T follicular helper cell (primary cell): ENCODE measurements at places on chromosomes 2 and 18.

DNA sequence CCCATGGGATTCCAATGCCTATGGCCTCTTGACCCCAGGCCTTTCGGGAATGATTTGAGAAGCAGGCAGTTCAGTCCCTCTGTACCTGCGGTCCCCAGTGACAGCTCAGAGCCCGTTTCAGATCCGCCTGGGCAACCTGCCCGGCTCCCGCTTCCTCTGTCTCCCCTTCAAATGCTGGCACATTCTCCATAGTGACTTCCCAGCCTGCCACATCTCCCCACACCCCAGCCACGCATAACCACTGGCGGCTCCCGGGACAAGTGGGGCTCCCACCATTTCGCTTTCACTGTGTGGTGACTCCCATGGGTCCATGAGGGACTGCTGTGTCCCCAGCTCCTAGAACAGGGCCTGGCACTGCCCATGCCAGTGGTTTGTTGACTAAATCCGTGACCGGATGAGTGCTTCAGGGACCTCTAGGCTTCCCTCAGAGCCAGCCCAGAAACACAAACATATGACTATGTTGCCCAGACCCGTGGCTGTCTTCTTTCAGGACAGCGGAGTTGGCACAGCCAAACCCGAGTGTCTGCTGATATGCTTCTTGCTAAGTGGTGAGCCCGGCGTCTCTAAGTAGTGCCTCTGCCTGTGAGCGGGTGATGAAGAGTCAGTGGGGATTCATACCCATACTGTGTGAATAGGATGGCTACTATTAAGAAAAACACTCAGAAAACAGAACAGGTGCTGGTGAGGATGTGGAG, 91.2 kb downstream of the GLI2 start:
- DNase-seq, result no peak

DNA sequence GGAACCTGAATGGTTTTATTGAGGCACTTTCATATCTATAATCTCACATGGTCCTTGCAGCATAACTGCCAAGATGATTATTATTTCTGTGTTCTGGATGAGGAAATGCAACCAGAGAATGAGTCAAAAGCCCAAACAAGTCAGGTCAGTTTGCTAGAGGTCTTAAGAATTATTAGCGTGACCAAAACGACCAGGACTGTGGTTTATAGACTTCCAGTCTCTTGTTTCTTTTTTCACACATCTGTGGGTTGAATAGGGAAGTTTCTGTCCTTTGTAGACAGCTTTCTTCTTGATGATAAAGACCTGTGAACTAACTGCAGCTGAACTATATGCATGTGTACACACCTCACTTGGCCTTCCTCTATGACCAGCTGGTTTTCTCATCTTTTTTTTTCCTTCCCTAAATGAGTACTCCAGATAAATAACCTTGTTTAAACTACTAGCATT, 13.9 kb downstream of the ADAM23 start:
- DNase-seq, result no peak

DNA sequence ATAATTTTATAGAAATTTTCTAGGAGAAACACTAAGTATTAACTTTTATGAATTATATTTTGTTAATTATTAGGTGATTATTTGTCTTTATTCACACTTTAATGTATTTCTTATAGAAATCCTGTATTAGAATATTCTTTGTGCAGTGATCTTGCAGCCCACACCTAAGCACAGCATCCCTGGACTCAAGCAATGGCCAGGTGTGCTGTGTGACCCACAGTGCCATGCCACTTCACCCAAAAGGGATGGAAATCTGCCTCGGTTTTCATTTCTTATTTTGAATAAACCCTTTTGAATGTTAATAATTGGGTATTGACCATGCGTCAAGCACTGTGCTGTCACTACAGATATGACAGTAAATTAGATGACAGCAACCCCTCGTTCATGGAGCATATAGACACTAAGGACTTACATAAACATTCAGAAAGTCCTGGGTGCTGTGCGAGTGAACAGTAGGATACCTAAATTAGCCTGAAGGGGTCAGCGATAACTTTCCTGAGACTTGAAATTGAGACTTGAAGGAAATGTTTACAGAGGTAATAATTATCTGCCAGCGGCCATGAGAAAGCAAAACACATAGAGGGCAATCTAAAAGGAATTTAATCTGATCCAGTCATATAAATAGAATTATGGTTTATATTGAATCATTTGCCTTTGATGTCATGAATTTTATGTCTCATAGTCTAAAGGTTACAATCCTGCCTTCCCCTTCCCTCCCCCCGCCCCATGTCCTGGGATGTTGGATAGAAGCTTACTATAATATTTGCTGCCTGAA, 52.7 kb upstream of the CALCRL start:
- no peak for DNase-seq

DNA sequence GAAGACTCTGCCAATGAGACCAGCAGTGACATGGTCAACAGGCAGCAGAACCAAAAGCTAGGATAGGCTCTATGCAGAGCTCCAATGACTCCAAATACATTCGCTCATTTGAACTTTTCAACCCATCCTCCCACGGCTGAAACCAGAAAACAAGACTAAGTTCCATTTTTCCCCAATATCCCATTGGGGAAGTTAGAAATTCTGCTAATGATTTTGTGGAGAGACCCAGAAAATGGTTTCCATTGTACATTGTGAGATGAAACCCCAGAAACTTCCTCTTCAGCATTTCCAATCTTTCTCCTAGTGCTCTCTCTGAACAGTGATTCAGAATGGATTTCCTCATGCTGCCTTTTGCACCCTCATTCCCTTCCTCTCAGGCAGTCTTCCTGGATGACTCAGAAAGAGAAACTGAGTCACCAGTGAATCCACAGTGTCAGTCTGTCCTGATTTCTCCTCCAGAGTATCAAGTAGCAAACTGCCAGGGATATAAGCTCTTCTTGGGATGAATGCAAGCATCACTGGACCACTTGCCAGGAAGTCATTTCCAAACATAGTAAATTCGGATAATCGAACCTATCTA, 467.7 kb upstream of the ID2 start:
- DNase-seq, result no peak
